ENCODE measurements at places on chromosomes 2 and 18.

GRCh38 chr2:110106642-110107041, 9.0 kb downstream of the MALL start:
- DNase-seq = peak; percentile 67

GRCh38 chr18:48252525-48252924, 156.7 kb downstream of the ZBTB7C start:
- no peak for DNase-seq

GRCh38 chr2:148999451-148999921, 39.0 kb upstream of the LYPD6B start:
- no peak for DNase-seq

GRCh38 chr2:158580760-158581159, 124.0 kb downstream of the PKP4 start:
- no peak for DNase-seq

DNA sequence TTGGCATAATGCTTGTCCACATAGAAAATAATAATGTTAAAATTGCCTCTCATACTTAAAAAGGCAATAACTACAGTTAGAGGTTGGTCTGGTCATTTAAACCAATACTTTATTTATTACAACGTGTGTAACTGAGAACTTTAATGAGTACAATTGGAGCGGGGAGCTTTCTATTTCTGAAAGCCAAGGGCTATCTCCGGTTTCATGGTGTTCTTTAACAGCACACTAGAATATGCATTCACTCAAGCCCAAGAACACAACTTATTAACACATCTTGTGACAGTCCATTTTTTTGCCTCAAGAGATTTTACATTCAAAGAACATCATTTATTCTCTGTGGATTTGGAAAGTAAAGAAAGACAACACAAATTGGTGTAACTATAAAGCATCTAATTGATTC, 131.8 kb downstream of the KCNH7 start:
- DNase-seq = no peak
